HT-29 (cell line): ENCODE measurements at places on chromosomes 2 and 18. TPM values are rescaled to one million over a fixed set of nuclear protein-coding genes. Genes with fewer than 3 reads are reported as not detected.

Gene TFCP2L1
- total RNA-seq: 0.03 and 0.05 TPM in 2 replicates

Gene CYP26B1
- total RNA-seq: 0.05 and 0.10 TPM in 2 replicates

Gene HOXD1
- not detected in 2 replicates for total RNA-seq

Gene TNFRSF11A
- 7.4 and 8.6 TPM in 2 replicates for total RNA-seq

Gene IGFBP5
- total RNA-seq: not detected in 2 replicates

Gene ITGB6
- total RNA-seq: 14.3 and 14.8 TPM in 2 replicates

Gene GRHL1
- total RNA-seq: 5.5 and 8.7 TPM in 2 replicates

Gene CFC1
- total RNA-seq: not detected in 2 replicates

Gene SERPINB11
- total RNA-seq: not detected in 2 replicates
